Activated CD8-positive, alpha-beta memory T cell treated with anti-CD3 and anti-CD28 coated beads for 48 hours (primary cell): ENCODE measurements at places on chromosomes 11 and 22.
A peak's percentile ranks its signal among the peaks of the same experiment; 100 is the strongest.

- DNase-seq = no peak
Measured at GRCh38 chr11:96315476-96315875, 27.5 kb downstream of the MAML2 start.

DNA sequence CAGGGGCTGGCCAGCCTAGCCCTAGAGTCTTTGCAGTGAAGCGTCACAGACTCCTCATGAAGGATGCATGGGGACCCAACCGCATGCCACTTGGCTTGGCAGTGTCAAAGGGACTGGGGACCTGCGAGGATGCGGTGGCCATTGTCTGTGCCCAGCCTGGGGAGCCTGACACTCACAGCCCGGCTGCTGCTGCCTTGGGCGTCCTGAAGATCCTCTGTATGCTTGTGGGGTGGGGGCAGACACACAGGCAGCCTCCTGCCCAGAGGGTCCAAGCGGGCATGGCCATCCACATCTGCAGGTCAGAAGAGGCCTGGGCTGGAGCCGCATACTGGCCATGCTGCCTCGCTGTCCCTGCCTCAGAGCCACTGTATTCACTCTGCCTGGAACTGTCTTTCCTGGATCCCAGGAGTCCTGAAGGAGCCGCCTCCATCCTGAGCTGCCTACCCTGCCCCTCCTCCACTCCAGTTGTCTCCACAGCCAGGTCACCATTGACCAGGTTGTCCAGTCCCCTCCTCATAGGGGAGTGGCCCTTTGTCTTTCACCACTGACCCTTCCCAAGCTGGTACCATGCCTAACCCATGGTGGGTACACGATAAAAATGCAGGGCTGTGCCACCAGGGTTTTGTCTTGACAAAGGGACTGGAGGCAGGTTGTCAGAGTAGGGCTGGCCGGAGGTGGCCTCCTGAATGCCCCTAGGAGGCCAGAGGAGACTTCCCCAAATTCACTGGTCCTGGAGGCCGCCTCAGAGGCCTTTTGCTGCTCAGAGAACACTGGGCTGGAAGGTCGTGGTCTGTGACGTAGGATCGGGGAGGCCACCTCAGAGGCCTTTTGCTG, 107.0 kb downstream of the KCNQ1OT1 start:
- DNase-seq = no peak

- DNase-seq = no peak
Measured at GRCh38 chr22:49218142-49218541, 609.5 kb downstream of the BRD1 start.

- no peak for DNase-seq
Measured at GRCh38 chr11:11611381-11611780, 10.4 kb downstream of the GALNT18 start.

- DNase-seq = no peak
Measured at GRCh38 chr22:46084943-46085827, 65.1 kb upstream of the PPARA start.

DNA sequence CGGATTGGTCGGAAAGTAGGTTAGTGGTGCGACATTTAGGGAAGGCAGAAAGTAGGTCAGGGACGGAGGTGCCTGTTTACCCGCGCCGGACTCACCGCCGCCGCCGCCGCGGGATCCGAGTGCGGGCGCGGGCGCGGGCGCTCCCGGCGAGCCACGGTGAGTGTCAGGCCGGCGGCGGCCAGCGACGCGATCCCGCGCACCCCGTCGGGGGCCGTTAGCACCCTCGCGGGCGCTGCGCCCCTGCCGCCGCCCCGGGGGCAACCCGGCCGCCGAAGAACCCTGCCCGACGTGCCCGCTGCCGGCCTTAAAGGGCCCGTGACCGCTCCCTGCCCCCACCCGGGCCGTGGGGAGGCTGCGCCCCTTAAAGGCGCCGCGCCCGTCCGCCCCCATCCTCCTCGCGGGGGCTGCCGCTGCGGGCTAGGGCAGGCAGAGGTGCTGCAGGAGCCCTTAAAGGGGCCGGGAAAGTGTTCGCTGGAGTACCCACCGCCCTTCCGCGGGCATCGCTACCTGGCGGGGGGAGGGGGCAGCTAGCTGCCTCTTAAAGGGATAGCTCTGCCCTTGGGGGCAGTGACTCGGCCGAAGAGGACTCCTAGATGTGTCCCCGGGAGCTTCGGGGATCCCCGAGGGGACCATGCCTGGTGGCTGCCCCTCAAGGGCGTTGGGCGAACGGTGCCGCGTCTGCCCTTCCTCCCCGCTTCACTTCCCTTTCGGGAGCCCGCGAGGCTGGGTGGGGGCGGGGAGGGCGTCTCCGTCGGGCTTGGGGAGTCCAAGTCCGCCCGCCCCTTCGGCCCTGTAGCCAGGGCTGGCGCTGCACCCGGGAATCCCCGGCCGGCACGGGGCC, at the start of gene BMAL1:
Gene BMAL1 (plus strand): TSS at position 23 of the 841 bp plus-strand sequence. CDS start 76,519 bp downstream, outside the sequence.
- DNase-seq = peak; percentile 40

GRCh38 chr11:128848815-128849455, 18.2 kb downstream of the KCNJ1 start:
- DNase-seq = peak; percentile 72

DNA sequence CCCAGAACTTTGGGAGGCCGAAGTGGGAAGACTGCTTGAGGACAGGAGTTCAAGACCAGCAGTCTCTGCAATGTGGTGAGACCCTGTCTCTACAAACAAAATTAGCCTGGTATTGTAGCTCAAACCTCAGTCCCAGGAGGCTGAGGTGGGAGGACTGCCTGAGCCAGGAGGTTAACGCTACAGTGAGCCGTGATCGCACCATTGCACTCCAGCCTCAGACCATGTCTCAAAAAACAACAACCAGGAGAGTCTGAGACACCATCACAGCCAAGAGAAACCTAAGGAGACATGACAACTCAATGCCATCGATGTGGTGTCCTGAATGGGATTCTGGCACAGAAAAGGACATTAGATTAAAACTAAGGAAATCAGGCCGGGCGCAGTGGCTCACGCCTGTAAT, 28.3 kb upstream of the KDM2A start:
- no peak for DNase-seq
